SW 1271 (cell line): ENCODE measurements at places on chromosomes 7 and 10.
A peak's percentile ranks its signal among the peaks of the same experiment; 100 is the strongest.

DNA sequence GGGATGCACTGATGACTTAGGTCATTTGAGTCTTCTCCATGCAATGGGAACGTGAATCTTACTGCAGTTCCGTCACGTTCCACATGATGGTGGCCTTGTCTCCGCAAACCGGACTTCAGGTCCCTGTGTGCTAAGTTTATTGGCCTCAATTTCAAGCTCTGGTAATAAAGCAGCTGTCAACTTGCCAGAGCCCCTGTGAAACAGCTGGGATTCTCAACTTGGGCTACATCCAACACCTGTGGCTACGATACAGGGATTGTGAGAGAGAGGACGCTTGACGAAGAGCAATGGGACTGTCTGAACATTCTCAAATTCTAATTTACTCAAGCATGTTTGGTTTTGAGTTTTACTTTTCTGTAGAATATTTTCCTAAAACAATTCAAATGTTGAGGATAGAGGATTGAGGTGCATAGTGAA lies 174.2 kb downstream of the PTN start:
- DNase-seq = peak; percentile 20

DNA sequence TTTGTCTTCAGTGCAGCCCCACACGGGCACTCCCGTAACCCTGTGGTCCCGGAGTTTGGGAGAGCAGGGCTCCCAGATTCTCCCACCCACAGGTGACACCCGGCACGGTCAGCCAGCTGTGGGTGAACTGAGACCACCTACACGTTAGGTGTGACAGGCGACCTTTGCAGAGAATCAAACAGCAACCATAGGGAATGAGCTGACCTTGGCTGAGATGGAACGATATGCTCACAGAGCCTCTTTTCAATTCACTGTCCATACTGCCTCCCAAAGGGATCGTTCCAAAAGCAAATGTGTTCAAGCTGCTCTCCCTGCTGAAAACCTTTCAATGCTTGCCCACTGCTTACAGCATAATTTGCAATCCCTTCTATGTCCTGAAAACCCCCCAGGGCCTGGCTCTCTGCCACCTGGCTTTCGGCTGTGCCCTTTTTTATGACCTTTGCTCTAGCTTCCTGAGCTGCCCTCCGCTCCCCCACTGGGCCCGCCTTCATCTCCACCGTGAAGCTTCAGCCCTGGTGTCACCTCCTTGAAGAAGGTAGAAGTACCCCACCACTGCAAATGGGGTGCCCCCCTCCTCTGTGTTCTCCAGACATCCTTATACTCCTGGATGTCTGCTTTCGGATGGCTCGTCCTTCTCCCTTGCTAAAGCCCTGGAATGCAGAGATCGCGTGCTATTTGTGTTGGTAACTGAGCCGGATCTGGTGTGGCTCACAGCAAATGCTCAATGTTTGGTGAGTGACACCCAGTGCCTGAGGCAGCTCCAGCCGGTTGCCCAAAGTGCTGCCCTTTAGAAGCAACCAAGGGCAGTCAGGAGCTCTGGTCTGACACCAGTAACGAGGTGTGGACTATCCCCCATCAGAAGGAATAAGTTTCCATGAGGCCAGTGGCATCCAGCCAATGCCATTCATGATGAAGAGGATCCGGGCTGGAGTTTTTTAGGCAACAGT lies 90.4 kb downstream of the KIAA1549 start:
- no peak for DNase-seq

DNA sequence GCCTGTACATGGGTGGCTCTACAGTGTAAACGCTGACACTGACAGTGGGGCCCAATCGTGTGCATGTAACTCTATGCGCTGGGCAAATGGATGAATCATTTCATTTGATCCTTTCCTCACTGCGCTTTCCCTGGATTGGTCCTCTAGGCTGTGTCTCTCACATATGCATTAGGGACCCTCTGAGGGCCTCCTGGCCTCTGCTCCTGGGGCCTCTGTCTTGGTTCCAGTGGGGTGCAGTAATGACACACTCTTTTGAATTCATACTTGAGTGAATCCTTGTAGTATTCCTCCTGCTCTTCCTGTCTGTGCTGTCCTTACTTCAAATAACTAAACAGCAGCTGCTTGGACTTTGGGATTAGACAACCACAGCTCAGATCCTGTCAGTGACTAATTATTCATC lies 176.5 kb upstream of the ADO start:
- DNase-seq = no peak

DNA sequence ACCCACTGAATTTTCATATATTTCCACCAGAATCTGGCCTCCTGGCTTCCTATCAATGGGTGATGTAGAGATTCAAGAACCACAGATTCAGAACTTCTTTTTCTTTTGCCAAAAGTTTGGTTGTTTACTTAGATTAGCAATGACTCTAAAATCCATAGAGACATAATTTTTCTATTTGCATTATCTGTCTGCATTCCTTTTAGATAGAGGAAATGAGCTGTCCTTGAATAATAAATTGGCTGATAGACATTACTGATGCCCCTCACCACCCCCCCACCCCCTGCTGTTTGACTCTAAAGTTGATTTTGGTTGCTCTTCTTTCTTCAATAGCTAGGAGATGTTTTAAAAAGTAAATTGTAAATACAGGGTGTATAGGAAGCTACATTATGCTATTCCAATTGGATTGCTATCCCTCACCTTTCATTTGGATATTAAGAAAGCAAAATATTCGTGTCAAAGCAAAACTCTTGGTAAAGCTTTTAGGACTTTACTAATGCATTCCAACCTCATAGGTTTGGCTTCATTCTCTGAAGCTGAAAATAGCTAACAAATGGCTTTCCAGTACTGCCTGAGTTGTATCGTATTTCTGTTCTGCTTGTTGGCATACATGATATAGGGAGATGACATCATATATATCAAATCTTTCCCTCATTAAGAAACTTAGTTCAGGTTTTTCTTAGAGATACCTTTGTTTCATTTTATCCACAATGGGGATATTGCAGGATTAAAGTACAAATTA lies 606.0 kb downstream of the ARL4A start:
- DNase-seq = no peak

DNA sequence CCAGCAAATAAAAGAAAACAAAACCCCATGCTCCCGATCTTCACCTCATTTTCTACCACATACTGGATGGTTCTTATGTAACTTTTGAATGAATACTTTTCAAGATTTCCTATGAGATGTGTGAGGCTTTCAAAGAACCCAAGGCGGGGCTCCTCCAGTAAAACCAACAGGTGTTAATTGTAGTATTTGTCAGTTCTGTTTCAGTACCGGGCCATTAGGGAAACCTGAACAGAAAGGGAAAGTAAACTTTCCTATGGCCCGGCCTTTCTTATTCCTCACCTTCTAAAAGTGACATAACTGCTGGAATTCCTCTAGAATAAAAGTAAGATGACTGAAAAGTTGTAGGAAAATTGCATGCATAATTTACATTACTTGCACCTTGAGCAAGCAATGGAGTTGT lies 672.9 kb downstream of the MAGI2 start:
- DNase-seq = no peak
